ENCODE measurements at places on chromosomes 4 and X. TPM values are rescaled to one million over a fixed set of nuclear protein-coding genes. Genes with fewer than 3 reads are reported as not detected.

GRK4 gene
- 0.99 TPM for polyA plus RNA-seq

PF4V1 gene
- not detected for polyA plus RNA-seq

RTL3 gene
- not detected for polyA plus RNA-seq

TAF1 gene
- 10.1 TPM for polyA plus RNA-seq

Measured in IgD-negative memory B cell (primary cell).